ENCODE measurements at places on chromosomes 1 and 21.

DNA sequence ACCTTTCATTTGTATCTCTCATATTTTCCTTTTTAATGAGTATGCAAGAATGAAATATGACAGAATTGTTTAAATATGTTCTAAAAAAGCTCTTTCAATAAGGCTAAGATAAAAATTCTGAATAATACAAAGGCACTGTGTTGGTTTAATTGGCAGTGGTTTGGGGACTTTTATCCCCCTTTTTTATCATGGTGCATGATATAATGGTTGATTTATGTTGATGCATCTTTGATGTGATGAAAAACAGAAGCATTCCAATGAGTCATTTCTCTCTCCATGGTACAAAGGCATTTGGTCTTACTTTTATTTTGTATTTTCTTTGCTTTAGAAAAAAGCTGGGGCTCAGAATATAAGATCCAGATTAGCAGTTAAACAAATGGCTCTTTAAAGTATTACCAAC is 127.2 kb upstream of the GREM2 start:
- DNase-seq = no peak

GRCh38 chr1:22903113-22903512 is 69.6 kb downstream of the LACTBL1 start:
- no peak for DNase-seq

DNA sequence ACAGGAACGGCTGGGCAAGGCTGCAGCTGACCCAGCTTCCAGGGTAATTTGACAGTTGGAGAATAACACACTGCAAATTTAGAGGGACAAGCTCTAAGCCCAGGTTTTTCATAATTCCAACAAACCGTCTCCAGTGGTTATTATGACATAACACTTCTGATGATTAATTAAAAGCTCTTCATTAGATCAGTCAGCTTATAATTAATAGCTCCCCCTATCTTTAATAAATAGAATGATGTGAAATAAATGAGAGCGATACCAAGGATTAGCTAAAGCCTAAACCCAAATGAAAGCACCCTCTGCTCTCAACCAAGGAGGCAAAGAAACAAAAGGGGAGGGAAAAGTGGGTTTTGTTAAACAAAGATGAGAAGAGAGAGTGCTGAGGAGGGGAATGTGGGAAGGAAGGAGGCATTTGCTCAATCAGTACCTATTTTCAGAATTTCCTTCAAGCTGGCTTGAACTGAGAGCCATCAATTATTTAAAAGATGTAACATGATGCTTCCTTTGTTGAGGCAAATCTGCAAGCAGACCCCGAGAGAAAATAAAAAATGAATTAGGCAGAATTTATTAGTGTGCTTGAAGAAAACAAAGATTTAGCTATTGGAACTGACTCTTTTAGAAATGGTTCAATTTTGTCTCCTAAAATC is 221.8 kb upstream of the ESRRG start:
- DNase-seq = no peak

- no peak for DNase-seq
Measured at GRCh38 chr1:238832106-238832505, 554.3 kb upstream of the CHRM3 start.

GRCh38 chr1:41455479-41456332 is 28.8 kb downstream of the EDN2 start:
- DNase-seq = no peak

DNA sequence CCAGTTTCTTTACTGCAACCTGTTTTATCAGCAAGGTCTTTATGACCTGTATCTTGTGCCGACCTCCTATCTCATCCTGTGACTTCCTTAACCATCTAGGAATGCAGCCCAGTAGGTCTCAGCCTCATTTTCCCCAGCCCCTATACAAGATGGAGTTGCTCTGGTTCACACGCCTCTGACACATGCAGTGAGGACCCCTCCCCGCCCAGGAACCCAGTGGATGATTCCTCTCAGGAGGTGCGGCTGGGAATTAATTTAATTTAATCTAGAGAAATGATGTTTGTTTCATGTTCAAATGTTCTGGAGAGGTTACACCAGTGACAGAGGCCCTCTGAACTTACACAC is 39.0 kb upstream of the LBR start:
- no peak for DNase-seq

All from stimulated activated CD8-positive, alpha-beta memory T cell treated with anti-CD3 and anti-CD28 coated beads, Interleukin-15, amount 100 ng/mL, for 4 hours (primary cell).